ENCODE measurements at places on chromosomes 4 and X.

- DNase-seq, result no peak
These were observed 15.4 kb upstream of the CSTF2 start for GRCh38 chrX:100804780-100805179.

DNA sequence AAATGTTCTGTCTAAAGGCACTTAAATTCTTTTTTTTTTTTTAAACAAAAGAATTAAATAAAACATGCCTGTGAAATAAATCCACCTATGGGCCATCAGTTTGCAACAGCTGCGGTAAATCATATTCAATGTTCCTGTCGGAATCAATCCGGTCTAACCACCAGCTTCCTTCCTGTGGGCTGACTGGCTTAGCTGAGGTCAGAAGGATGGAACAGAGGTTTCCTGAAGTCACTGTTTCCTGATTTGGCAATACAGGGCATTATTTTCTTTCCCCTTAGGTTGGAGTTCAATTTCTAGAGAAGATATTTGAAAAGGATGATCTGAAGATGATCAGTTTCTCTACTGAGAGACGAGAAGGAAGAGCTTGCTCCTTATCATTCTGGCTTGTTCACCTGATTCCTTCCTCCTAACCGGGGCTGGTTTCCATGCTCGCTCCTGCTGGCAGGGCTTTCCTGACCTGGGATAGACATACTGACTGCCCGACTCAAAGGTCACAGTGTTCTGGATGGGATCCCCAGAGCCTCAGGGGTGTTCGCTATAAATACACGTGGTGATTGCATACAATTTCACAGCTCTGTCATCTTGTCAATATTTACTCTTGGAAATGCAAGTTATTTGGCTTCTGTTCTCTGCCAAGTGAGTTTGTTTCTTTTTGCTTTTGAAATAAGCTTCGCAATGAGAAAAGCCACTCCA is 21.7 kb downstream of the PDLIM3 start:
- DNase-seq, result no peak

- no peak for DNase-seq
These were observed 149.0 kb downstream of the POU4F2 start for GRCh38 chr4:146787731-146788130.

DNA sequence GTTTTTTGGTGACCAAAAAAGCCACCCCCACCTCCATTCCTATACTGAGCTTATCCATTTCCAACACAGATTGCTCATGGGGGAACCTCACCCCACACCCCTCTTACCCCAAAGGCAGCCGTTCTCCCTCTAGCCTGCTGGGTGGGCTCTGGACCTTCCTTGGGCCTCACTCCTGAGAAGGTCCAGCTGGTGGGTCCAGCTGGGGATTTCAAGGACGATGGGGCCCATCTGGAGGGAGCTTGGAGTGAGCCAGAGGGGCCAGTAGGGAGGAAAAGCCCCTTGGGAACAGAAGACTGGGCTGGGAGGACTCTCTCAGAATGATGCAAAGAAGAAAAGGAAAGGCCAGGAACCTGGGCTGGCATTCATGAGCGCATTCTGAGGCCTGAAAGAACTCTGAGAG is 42.0 kb upstream of the PJA1 start:
- DNase-seq, result no peak

DNA sequence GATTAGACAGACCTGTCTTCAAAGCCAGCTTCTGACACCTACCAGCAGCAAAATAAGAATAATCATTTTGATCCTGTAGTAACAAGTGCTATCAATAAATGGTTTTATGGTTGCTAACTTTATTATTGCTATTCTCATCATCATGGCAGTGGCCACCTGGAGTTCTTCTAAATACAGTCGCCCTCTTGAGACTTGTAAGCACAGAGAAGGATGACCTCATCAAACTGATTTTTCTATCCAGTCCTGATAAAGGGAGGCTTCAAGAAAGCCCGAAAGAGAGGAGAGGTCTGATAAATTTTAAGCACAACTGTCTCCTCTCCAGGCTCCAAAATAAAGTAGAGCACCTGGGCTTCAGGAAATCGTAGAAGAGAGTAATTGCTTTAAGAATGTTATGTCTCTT is 286.4 kb downstream of the USP46 start:
- DNase-seq, result no peak

- no peak for DNase-seq
These were observed 2.2 kb upstream of the FMR1NB start for GRCh38 chrX:147978931-147979330.

DNA sequence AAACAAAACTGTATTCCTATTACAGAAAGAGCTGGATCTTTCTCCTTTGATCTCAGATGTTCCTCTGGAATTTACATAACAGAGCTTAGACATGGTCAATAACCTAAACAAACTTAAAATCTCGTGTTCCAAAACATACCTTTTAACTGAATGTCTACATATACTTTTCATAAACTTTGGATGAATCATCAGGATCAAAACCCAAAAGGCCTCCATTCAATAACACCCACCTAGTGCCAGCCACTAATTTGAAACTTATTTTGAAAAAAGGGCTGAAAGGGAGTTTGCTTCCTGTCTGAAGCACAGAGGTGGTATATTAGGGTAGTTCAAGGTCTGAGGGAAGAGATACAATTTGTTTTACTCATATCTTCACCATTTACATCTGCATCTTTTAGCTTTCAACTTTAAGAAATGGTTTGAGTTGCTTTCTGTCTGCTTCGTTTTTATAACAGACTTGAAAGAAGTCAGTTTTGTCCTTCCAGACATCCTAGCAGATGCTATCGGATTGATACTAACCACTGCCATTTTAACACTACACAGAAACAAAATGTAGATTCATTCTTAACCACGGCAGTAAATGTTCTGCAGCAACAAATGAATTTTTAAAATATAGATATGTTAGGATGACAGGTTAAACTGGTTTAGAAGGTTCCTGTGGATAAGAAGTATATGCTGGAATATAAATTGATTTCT is 242.8 kb upstream of the DKK2 start:
- DNase-seq, result no peak

- DNase-seq, result no peak
These were observed 29.7 kb upstream of the IL9R start for GRCh38 chrX:155967653-155968325.

DNA sequence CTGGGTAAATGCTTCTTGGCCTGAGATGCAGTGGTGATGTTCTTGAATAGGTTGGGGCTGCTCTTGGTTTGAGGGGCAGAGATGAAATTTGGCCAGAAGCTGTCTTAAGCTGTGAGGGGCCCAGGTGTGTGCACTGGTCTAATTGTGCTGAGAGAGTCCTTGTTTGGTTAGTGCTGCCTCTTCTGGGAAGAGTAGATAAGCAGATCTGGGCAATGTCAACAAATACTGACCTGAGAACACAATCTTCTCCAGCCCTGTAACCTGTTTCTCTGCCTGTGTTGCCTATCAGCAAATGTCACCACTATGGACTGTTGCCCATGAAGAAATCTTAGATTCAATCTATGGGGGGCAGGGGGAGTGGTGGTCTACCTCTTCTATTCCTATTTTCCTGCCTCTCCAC is 17.2 kb upstream of the USP27X start:
- DNase-seq, result no peak

DNA sequence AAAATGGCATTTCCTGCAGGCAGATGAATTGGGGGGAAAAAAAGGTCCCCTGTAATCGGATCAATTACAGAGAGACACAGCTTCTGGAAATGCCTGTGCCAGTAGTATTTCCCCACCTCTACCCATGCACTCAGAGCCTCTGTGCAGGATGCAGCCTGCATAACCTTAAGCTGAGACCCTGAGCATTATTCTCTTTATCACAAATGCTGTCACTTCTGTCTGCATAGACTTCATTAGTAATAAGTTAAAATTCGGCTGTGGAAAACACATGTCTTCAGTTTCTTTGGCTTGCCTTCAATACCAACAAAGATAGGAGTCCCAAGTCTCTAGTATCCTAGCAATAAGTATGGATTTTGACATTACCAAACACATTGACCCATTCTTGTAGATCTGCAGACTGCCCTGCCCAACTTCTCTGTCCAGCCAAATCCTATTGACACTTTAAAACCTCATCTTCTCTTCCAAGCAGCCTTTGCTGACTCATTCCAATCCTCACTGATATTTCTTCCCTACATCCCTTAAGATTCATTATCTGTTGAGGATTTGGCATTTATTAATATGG is 70.8 kb downstream of the LUZP4 start:
- no peak for DNase-seq

- DNase-seq, result no peak
These were observed 543.3 kb downstream of the GRID2 start for GRCh38 chr4:92847026-92847425.

DNA sequence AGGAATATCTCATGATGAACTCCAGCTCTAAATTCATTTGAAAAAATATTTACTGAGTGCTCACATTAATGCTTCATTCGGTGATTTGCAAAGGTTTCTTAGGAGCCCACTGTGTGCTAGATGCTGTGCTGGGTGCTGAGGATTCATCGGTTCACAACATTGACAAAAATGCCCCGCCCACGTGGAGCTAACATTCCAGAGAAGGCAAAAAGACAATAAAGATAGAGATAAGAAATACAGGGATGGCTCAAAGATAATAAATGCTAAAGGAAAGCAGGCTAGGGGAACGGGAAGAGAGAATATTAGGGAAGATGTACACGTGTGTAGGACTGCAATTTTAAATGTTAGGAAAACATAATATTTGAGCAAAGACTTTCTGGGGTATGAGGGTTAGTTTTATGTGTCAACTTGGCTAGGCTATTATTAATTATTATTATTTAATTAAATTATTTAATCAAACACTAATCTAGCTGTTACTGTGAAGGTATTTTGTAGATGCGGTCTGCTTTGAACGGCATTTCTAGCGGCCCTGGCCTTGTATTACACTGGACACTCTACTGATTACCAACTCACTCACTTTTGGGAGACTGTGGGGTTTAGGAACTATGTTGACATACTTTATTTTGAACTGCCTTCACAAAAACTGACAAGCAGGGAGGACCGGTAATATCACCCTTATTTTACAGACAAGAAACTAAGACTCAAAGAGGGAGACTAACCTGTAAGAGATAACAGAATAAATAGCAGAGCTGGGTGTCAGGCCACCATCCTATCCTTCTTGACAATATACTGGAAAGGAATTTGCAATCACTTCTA is 61.9 kb upstream of the IRF2 start:
- no peak for DNase-seq

DNA sequence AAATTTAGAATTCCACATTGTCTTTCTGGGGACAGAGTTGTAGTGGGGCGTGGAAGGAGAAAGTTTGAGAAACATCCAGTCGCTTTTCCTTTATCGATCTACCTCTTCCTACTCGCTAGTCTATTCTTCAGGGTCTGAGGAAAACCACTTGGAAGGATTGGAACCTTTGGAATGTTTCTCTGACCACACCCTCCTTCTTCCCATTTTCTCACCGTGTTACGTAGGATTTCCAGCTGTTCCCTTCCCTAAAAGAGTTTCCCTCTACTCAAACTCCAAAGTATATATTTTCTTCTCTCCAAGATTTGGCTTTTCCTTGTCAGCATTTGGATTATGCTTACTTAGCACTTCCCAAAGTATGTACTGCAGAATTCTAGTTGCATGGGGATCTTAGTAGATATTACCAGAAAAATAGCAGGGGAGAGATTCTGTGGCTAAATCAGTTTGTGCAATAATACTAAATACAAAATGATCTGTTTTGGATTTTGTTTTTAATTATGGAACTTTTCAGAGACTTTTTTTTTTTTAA is 4.9 kb downstream of the ENPEP start:
- DNase-seq, result no peak

GRCh38 chrX:18722500-18723071 is 15.1 kb downstream of the PPEF1 start:
- no peak for DNase-seq

DNA sequence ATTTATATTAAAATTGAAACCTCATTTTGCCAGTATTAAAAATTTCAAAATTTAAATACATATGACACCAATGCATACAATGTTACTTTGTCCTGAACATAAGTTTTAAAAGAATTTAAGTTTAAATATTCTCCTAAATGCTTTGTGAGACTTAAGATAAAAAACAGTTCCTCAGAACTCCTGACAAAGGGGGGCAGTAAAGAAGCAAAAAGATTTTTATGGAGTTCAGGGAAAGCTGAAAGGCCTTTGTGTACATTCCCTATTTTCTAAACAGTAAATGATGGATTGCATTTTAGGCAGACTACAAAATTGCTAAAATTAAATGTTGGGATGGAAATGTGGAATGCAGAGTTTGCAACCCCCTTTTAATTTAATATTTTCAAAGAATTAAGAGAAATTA is 81.7 kb downstream of the SNCA start:
- no peak for DNase-seq

DNA sequence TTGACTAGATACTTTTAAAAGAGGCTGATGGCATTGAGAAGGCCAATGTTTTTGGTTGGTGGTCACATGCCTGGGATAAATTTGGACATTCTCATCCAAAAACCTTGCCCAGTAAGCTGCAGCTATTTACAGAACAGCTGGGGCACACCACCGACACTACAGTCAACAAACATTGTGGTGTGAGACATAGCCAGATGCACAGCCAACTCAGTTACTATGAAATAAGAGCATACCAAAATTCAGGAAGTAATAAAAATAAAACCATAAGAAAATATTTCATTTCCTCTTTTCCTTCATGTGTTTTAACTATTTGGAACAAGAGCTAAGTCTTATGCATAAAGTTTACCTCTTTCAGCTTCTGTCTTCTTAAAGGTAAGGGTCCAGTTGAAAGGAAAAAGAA is 8.8 kb downstream of the PPM1K start:
- DNase-seq, result no peak

- DNase-seq, result no peak
These were observed 117.0 kb upstream of the TEX13C start for GRCh38 chrX:125202591-125203248.

GRCh38 chr4:22430626-22431025 is 85.2 kb downstream of the ADGRA3 start:
- DNase-seq, result no peak

DNA sequence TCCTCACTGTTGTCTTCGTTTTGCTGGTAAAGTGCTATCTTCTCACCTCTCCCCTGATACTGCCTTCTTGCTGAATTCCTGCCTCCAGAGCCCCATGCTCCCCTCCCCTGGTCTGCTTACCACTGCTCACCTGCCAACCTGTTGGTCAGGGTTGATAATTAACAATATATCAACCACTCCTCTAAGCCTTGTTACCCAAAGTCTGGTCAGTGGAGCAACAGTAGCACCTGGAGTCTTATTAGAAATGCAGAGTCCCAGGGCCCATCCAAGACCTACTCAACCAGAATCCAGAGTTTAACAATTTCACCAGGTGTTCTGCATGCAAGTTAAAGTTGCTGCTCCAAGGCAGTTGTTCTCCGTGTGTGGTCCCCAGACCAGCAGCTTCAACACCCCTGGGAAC is 55.0 kb downstream of the EFNB1 start:
- DNase-seq, result no peak

- DNase-seq, result no peak
These were observed 200.2 kb upstream of the PABPC4L start for GRCh38 chr4:134401798-134402197.
